ENCODE measurements at places on chromosomes 16 and 17.

DNA sequence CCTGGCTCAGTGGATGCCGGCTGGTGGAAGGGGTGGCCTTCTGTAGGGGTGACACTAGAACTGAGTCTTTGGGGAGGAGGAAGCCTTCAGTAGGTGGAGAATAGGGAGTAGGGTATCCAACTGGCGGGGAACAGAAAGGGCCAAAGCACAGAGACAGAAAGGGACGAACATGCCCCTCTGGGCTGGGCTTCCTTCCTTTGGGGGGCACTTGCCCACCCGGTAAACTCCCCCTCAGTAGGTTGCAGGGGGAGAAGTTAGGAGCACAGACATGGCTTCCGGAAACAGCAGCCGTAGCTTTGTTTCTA lies 774 bp downstream of the ENGASE start:
- DNase-seq = peak; percentile 19

DNA sequence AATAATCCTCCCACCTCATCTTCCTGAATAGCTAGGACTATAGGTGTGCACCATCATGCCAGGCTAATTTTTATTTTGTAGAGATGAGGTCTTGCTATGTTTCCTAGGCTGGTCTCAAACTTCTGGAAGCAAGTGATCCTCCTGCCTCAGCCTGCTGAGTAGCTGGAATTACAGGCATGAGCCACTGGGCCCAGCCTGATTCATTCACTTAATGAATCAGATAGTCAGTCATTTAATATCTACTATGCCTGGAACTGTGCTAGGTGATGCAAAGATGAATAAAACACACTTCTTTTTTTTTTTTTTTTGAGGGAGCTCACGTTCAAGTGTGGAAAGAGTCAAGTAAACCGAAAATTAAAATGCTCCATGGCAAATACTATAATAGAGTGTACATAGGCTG lies 39.4 kb downstream of the EFCAB13 start:
- DNase-seq = no peak

DNA sequence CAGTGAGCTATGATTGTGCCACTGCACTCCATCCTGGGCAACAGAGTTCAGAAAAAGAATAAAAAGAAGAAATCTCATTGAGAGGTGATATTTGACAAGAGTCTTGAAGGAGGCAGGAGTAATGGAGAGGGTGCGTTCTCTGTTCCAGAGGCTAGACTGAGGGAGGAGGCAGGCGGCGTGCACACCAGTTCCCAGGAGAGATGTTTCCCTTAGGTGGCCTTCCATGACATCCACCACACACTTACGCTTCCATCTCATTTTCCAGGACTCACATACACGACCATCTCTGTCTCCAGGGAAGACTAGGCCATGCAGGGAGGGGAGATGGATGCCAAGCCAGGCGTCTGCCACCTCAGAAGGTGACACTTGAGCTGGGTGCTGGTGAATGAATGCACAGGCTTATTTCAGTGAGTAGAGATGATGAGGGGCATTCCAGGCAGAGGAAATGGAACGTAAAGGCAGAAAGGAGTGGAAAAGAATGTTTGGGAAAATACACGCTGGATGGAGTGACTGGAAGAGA lies 25.3 kb upstream of the N4BP1 start:
- no peak for DNase-seq

GRCh38 chr16:3587547-3588110 lies 10.4 kb upstream of the NLRC3 start:
- DNase-seq = no peak

GRCh38 chr16:642189-643049 lies 791 bp downstream of the MCRIP2 start:
- DNase-seq = no peak

GRCh38 chr16:30474074-30474452 lies 1.5 kb downstream of the ITGAL start:
- DNase-seq = no peak

GRCh38 chr17:64061178-64061898 lies 40.9 kb upstream of the ICAM2 start:
- peak; percentile 85 for DNase-seq

GRCh38 chr16:677316-678190 lies 2.1 kb downstream of the RHBDL1 start:
- no peak for DNase-seq

- DNase-seq = peak; percentile 85
Measured at GRCh38 chr17:72393553-72393952, 272.7 kb downstream of the SOX9 start.

DNA sequence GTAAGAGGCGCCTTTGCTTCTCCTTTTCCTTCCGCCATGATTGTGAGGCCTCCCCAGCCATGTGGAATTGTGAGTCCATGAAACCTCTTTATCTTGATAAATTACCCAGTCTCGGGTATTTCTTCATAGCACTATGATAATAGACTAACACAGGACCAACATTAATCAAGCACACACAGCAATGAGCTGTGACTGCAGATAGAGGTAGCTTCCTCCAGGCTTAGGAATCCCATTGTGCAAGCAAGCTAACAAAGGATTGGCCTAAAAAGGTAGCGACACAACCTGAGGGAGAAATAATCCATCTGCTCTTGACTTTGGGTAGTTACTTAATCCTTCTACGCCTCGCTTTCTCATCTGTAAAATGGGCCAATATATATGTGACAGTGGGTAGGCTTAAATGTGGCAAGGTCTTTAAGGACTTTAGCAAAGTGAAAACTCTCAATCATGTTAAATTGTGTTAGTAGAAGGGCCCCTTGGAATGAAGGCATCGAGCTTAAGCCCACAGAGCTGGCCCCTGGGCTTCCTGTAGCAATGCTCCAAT lies 393.6 kb downstream of the SOX9 start:
- no peak for DNase-seq

GRCh38 chr17:63338272-63338671 lies 107.8 kb downstream of the CYB561 start:
- no peak for DNase-seq

GRCh38 chr17:43543771-43544575 lies 2.2 kb downstream of the ETV4 start:
- DNase-seq = no peak
